Germinal center (tissue), 1 donor: ENCODE measurements at places on chromosomes 3 and 15.

- no peak for DNase-seq
Observed at GRCh38 chr3:155492841-155493240, 199.4 kb upstream of the STRIT1 start.

GRCh38 chr3:118963711-118964110 is 70.9 kb downstream of the IGSF11 start:
- no peak for DNase-seq

- DNase-seq = no peak
Observed at GRCh38 chr15:75203908-75204263, 2.2 kb downstream of the C15orf39 start.

DNA sequence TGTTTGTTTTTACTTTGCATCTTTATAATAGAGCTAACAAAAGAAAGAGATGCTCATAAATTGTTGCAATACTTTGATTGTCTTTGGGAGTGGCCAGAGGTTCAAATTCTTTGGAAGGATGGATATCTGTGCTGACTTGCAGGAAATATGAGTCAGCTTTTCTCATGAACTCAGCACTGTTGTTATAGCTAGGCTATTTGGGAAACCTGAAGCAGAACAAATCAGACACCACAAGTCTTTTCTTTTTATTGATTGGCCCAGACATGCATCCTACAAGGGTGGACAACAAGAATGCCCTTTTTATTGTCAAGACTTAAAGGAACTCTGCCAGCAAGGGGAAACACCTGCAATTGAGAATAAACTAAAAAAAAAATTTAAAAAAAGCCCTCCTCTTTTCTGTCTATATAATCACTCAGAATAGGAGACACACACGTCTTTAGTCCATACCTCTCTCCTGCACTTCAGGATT is 4.6 kb upstream of the DENND4A start:
- no peak for DNase-seq

DNA sequence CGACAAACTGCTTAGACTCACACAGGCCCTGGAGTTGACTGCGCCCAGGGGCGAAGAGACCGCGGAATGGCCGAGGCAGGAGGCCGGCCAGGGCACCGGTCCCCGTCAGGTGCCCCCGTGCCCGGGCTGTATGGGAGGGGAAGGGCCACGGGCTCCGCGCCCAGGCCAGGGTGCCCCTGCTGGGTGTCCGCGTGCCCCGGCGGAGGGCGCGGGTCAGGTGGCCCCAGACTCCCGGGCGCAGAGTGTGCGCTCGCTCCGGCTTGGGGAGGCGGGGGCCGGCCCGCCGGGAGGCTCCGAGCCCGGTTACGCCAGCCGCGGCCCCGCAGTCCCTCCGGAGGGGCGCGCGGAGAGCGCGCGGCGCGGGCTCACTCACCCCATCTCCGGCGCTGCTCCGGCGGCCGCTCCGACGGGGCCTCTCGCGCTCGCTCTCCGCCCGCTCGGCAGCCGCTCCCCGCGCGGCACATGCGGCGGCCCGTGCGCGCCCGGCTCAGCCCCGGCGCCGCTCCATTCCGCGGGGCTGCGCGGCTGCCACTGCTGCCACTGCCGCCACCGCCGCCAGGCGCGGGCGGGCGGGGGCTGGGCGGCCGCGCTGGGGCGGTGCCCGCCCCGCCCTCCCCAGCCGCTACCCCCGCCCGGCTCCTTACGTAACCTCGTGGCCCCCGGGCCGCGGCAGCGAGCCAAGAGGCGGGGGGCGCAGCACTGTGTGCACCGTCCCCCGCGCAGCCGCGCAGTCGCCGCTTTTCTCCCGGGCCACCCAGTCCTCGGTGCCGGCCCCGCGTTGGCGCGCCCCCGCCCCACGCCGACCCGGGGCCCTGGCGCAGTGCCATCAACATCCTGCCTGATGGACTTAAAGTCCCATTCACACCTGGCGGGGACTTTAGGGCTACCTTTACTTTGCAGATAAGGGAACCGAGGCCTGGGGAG is at the start of gene HOMER2:
Gene HOMER2 (minus strand): TSS at position 563 of the 924 bp plus-strand sequence. CDS start 185 bp downstream, at position 378.
- peak; percentile 28 for DNase-seq

DNA sequence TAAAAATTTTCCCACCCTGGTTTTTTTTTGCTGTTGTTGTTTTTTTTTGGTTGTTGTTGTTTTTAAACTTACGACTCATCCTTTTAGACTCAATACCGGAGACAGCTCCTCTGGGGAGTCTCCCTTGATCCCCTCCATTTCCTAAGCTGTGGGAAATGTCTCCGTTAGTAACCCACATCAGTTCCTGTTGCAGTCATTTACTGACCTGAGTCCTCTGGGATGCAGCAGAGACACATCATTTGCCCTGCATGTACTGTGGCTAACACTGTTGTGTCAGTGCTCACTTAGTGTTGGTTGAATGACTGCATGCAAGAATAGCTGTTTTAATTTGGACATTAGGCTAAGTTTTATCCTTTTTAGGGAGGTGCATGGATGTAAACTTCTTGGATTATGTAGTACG is 83.8 kb downstream of the MBNL1 start:
- no peak for DNase-seq

- DNase-seq = no peak
Observed at GRCh38 chr3:165502707-165503106, 306.5 kb upstream of the SLITRK3 start.

- no peak for DNase-seq
Observed at GRCh38 chr3:53715815-53716483, 130.3 kb downstream of the CHDH start.

DNA sequence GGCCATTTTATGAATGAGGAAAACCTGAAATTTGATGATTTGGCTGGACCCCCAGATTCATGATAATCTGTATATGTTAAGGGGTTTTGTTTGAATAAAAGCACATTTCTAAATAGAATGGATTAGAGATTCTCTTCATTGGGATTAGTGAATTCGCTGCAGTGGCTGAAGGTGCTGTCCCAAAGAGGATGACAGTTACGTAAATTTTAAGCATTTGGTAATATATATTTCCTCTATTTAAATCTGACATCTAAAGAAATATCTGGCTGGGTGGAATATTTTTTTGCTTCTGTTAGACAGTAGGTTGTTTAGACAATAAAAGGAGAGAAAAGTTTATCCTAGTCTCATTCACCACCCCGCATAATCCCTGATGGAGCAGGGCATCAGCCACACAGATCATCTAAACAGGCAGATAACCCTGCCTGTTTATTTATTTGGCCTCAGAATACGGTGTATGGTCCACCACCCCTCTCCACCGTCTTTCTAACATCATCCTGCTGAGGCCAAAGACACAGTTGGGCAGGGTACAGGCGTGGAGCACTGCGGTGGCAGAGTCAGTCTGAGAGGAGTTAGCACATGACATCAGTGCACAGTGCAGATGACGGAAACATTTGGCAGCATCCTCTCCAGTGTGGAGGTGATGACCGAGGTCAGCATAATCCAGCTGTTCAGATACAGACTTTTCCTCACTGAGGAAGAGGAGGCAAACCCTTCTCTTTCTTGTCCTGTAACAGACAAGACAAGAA is 20.4 kb upstream of the NFKBIZ start:
- DNase-seq = no peak

DNA sequence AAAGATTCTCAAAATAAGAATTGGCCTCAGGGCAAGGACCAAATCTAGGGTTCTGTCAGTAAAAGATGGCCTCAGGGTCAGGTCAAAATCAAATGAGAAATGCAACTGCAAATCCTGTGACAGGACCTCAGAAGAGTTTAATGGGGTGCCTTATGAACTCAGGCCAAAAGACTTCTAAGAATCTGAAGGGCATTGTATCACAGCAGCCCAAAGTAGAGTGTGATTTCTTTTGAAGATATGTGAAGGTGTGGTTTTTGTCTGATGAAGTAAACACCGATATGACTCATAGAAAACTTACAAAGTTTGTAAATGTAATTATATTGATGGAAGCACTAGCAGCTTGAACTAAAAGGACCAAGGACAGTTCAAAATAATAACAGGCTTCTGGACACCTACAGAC is 966.1 kb downstream of the AGBL1 start:
- DNase-seq = no peak

GRCh38 chr3:52892290-52892624 is 5.1 kb downstream of the STIMATE start:
- DNase-seq = no peak

GRCh38 chr3:113897373-113897777 is 50.4 kb upstream of the ZDHHC23 start:
- no peak for DNase-seq

DNA sequence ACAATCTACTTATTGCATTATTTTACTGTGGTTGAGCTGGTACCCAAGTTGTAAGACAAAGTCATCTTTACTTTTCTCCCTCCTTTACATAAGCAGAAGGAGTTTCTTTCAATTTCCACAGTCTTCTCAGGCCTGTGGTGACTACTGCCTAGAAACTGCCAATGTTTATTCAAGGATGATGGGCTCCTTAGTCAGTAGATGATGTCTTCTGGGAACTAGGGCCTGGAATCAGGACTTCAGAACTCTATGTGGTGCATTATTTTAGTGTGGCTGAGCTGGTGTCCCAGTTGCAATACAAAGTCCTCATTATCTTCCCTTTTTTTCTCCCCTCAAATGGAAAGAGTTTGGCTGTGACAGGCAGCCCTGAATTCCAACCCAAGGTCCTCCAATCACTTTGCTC is 1762.5 kb downstream of the SI start:
- DNase-seq = no peak

DNA sequence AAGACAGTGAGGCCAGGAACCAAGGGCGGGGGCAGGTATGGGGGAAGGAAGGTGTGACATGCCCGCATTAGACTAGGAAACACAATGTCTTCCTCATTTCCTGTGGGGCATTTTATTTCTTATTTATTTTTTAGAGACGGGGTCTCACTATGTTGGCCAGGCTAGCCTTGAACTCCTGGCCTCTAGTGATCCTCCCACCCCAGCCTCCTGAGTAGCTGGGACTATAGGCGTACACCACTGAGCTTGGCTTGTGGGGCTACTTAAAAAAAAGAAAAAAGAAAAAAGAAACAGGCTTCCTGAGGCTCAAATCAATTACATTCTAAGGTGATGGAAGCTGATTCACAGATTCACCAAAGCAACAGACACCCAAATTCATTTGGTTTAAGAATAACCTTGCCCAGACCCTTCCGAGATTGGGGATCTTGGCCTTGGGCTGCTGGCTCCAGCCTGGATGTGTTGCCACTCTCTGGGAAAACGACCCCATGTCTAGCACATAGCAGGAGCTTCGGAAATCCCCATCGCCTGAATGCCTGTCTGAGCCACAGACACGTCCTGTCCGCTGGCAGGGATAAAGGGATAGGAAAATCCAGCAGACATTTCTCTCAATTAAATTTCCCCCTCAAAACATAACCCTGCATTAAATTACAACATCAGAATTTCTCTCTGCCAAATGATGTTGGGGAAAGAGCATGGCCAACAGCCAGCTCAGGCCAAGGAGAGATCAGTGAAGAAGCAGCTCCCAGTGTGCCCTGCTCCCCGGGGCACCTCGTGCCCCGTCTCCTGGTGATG is 13.0 kb downstream of the CPN2 start:
- DNase-seq = no peak

- peak; percentile 27 for DNase-seq
Observed at GRCh38 chr3:79019137-79019923, 748.5 kb downstream of the ROBO1 start.

DNA sequence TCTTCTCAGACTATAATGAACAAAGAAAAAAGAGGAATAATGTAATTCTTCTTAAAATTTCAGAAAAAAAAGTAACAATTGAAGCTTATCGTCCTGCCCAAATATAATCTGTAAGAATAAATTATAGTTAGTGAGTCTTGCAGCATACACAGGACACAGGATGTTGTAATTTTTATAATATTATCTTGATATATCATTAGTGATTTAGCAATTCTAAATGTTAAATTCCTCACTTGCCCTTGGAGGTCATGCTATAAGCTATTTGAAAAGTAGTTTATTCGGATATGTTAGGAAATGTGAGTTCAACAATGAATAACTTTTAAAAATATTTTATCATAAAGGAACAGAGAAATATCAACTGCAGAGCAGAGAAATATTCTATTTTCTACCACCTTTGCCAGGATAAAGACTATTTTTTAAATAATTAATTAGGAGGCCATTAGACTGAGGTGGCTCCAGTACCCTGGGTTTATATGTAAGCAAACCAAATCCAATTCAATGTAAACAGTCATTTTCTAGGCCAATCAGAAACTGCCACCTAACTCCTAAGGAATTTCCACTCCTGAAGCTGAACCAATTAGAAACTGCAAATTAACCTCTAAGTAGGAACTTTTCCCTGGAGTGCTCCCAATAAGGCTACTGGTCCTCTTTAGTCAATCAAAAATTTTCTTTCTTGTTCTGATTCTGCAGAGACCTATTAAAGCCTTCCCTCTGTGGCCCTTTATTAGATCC is 1109.3 kb downstream of the ROBO2 start:
- no peak for DNase-seq

DNA sequence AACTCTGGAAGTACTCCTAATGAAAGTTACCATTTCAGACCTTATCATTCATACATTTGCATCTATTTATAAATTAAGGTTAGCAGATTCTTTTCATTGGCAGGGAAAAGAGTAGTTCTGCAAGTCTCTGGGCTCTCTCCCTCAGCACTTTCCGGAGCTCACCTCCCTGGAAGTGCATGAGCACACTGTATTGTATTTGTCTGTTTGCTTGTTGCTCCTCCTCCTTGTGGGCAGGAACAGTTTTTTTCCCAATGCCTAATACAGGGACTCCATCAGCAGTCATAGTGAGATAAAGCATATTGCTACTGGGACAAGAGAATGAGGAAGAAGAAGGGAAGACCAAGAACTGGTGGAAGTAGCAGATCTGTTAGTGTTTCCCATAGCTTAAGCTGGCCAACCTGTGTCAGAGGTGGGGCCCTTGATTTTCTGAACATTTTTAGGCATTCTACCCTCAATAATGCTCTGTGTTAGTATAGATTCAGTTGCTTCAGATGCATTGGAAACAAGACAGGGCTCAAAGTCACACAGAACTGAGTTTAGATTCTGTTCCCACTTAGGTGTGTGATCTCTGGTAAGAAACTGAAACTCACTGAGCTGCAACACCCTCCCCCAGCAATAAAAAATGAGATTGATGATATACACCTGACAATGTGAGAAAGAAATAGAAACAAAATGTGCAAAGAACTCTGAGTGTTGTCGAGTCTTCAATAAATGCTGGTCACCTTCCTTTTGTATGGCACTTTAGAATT is 407.8 kb downstream of the TUSC7 start:
- no peak for DNase-seq

DNA sequence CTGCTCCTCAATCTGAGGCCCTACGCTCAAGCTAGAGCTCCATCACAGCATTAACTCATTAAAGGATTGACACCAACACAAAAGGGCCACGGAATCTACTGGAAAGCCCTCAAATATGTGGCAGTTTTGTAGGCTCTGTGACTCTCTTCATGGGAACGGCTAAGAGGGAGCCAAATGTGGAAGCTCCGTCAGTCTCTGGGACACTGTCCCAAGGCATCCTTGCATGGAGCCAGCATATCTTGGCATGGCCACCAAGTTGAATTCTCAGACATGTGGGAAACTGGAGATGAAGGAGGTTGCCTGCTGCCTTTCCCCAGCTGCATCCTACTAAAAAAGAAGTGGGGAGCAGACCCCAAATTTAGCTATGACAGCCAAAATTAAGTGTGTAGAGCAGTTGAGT is 296.9 kb downstream of the NTRK3 start:
- no peak for DNase-seq
